ENCODE measurements at places on chromosomes 3 and 15.

GRCh38 chr3:72070005-72070404, 285.1 kb upstream of the PROK2 start:
- DNase-seq: no peak

- DNase-seq: peak; percentile 23
Observed at GRCh38 chr3:141643391-141643790, 94.7 kb upstream of the RNF7 start.

DNA sequence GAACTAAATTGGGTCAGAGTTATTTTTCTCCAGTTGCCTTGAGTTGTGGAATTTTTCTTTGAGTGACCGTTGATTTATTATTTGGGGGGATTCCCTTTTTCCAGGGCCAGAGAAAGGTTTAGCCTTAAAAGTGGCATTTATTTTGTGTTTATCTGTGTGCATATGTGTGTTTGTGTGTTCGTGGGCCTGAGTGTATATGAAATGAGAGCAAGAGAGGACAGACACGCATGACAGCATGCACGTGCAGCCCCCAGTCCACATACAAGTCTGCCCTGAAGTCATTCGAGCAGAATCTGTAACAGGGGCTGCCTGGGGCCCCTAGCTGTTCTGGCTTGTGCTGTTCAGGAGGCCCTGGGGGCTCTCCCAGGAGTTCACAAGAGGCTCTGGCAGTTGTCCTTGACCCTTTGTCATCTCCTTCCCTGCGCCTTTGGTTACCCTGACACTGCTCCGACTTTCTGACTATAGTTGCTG, 18.3 kb upstream of the TRAK1 start:
- DNase-seq: no peak

DNA sequence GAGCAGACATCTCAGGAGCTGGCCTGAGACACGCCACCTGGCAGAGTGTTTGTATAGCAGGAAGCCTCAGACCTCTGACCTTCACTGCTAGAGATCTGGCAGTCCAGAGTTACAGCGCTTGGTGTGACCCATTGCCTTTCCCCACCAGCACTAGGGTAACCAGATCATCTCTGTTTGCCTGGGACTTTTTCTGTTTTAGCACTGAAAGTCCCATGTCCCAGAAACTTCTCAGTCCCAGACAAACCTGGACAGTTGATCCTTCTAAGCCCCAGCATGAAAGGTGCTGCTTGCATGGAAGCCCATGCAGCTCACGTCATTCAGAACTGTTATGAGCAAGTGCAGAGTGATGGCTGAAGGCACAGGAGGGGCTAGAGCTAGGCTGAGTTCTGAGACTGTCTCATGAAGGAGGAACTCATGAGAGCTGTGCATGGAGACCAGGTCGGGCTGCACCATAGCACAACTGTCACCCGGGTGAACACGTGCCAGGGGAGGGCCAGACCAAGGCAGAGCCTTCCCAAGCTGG, 18.2 kb upstream of the AHSG start:
- no peak for DNase-seq

- no peak for DNase-seq
Observed at GRCh38 chr15:61764141-61764540, 296.1 kb downstream of the VPS13C start.

GRCh38 chr3:140219923-140220452, 285.0 kb downstream of the CLSTN2 start:
- no peak for DNase-seq

DNA sequence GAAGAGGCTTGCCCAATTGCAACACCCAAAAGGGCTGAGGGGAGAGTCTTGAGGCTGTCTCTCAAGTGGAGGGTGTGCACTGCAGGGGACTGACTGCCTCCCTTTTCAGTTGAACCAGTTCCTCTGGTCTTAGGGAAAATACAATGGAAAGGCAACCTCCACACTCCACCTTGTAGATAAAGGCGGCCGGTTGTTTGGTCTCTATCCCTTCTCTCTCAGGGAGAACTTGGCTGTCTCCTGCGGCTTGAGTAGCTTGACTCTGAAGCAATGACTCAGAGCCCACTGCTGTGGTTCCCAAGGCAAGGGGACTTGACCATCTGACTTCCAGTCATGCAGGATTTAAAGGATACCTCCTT, 143.2 kb upstream of the UMPS start:
- DNase-seq: no peak

DNA sequence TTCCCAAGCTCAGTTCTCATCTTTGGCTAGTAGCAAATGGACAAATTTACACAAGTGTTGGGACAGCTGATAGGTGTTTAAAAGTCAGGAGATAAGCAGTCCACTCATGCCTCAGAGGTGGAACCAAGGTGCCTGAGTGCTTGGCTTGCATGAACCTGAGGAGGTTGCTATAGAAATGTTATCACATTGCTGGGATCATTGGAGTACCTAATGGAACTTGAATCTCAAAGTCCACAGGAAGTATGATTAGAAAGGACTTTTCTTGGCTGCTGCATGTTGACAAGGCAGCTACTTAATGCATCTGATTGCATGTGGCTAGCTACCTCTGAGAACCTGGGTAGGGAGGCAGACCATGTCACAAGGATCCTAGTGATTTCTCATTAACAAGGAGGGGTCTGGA, 39.5 kb upstream of the C3orf80 start:
- no peak for DNase-seq

DNA sequence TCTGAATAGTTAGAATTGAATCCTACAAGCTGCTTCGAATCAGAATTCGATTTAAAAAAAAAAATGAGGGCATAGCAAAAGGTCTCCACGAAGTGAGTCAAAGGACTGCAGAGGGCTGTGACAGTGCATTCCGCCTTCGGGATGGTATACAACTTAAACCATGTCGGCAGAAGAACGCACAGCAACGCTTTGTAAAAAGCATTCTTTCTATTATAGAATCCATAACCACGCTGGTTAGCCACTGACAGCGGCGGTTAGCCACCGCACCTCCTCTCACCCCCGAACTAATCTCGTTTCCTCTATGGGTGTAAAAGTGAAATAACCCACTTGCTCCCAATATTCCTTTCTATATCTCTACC, 664 bp upstream of the PIK3CA start:
- no peak for DNase-seq

- no peak for DNase-seq
Observed at GRCh38 chr15:94125698-94126097, 105.7 kb upstream of the MCTP2 start.

- DNase-seq: no peak
Observed at GRCh38 chr15:37574985-37575384, 359.5 kb upstream of the TMCO5A start.

GRCh38 chr3:69113536-69113935, 8.9 kb downstream of the LMOD3 start:
- DNase-seq: no peak

- DNase-seq: peak; percentile 78
Observed at GRCh38 chr3:100210772-100211135, 50.0 kb upstream of the TBC1D23 start.

DNA sequence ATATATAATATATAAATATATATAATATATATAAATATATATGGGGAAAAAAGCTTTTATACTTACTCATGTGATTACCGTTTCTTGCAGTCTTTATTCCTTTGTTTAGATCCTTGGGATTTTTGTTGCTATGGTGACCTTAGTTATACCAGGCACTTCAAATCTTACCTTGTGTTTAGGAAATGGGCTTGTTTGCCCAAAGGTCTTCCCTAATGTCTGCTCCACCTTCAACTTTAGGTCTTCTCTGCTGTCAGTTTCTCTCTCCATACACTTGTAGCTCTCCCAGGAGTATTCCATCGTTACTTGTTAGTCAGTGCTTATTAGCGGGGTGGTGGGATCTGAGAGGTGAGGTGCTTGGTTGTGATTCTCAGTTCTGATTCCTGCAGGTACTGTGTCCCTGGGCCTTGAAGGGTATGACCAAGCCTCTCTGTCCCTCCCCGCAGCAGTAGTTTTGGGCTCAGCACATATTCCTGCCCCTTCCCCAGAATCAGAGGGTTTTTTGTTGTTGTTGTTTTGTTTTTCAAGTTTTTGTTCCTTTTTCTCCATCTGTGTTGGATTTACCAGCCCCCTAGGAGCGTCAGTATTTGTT, 9.6 kb upstream of the LAMP3 start:
- no peak for DNase-seq

DNA sequence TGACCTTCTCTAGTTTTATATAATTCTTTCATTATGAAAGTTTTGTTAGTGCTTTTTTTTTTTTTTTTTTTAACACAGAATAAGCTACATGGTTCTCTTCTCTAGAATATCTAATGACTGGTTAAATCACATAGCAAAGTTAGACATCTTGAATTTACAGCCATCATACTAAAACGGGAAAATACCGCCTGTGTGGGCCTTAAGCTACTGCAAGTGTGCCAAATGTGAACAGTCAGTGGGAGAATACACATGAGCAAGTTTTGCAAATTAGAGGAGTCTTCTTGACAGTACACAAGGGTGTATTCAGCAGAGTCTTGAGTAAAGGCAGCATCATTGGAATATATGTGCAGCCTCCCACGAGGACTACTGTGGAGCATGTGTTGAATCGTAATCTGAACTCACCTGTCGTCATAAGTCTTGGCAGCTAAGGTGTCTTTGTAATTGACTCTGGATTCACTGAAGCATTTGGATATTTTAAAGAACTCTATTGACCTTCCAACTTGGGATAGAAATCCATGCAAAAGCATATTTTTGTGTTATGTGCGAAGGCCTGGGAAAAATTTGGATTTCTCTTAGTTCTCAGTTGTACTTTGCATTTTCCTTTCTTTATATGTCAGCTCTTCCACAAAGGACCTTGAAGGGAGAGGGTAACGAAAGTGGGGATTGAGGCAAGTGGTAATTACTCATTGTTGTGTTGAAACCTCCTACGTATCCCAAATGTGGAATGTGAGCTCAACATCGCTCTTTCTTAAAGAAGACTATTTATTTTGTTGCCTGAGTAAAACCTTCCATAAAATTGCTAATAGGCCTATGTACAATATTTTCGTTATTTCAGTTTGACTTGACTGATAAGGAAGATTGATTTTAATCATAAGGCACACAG, 117.4 kb downstream of the ATG7 start:
- DNase-seq: no peak

DNA sequence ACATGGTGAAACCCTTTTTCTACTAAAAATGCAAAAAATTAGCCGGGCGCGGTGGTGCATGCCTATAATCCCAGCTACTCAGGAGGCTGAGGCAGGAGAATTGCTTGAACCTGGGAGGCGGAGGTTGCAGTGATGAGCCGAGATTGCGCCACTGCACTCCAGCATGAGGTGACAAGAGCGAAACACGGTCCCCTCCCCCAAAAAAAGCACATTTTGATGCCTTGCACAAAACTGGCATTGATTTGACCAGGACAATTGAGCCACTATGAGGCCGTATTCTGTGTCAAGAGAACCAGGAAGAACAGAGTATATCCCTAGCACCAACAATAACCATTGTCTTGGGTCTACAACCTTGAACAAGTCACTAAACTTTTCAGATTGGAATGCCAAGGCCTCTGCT, 50.6 kb downstream of the SH3BP5 start:
- no peak for DNase-seq

- DNase-seq: no peak
Observed at GRCh38 chr3:156259896-156260295, 139.5 kb downstream of the KCNAB1 start.

DNA sequence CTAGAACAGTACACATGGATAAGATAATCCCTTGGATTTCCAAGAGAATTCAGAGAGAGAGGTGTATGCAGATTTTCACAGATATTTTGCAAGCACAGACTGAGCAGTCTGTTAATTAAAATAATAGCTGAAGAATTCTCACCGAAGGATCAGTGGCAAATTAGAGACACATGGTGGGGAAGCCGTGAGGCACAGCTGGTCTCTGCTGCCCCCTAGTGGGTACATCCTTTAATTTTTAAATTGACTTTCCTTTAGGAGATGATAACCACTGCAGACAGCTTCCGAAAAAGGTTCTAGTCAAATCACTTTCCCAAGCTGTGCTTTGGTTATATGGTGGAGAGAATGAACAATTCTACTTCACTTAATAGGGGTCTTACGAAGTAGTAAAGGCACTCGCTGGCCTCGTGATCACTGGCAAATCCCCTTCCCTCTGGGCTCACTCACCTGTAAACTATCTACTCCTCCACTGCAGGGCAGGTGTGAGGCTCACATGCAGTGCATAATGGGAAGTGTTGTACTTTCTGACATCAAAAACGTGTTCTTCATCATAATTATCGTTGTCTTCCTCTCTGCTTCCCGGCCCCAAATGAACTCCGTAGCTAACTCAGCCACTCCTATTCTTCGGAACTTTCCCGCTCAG, 19.5 kb downstream of the MESD start:
- DNase-seq: peak; percentile 89

DNA sequence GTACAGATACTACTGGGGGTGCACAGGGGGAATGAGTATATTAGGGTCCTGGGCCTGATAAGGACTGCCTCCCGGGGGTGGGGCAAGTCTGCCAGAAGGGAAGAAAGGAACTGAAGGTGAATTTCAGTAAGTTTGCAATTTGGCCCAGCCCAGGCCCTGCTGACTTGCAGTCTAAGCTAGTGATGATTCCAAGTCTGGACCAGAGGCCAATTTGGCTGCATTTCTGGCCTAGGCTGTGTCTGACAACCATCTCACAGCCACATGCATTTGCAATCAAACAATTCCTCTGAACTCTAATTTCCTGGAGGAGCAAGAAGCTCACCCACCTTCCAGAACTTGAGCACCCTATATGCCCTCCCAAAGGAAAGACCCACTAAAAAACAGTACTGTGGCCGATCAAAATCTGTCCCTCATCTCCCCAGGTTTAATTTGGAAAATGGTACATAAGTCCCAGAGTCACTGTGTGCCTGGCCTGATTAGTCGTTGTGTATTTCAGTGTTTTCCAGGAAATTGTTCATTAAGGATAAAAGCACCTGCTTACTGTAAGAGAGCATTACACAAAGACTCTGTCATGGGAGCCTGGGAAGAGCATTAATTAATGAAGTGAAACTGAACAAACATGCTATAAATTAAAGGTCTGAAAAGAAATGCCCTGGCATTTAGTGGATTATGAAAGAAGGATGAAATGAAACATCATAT, 114.5 kb downstream of the MEGF11 start:
- no peak for DNase-seq

DNA sequence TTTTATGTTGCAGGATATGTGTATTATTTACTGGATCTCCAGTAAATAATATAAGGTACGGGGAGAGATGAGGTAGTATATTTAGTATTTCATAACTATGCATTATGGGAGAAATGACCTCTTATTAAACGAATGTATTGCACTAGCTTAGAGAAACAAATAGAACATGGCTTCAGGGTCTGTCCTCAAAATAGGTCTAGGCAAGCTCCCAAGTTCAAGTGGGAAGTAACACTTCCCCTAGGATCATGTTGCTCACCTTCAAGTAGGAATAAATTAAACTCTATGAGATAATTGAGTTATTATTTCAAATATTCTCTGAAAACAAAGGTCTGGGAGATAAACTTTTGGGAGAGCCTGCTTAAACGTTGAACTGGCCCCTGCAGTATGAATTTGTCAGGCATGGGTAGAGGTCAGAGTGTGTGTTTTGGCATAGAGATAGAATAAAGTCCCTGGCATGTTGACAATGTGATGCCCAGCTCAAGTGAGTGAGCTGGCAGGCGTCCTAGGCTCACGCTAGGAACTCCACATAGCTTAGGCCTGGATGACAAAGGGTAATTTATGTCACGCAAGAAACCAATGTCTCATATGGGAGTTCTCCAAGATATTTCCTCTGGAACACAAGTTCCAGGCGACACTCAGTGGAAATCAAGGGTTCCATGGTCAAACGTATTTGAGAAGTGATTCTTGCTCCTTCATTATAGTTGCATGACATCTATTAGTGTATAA, 236.8 kb downstream of the CACNA2D3 start:
- no peak for DNase-seq

GRCh38 chr3:37899101-37899707, 37.5 kb downstream of the CTDSPL start:
- no peak for DNase-seq

All from adipocyte (in vitro differentiated cells).